CD14-positive monocyte (primary cell): ENCODE measurements at places on chromosomes 2 and 18.
A peak's percentile ranks its signal among the peaks of the same experiment; 100 is the strongest.

DNA sequence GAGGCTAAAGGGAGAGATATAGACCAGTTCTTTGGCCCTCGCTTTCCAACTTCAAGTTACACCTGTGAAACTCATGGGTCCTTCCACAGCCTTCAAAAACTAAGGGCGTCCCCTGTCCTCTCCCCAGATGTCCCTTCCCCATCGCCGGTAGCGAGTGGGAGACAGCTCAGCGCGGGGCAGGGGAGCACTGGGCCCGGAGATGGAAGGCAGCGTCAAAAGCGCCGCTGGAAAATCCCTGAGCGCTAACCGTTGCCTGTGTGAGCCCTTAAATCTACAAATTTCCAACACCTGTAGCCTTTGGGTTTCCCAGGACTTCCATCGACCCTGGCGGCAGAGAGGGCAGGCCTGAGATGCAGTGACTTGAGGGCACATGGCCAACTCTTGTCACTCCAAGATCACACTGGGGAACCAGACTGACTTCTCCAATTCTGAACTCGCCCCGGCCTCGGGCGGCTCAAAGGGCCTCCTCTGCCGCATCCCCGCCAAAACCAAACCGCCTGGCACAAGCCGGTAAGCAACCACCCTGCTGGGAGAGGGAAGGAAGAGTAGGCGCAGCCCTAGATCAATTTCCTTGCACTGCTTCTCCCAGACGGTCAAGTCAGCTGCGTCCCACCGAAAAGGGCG is 879 bp upstream of the EPAS1 start:
- DNase-seq, result peak; percentile 50

DNA sequence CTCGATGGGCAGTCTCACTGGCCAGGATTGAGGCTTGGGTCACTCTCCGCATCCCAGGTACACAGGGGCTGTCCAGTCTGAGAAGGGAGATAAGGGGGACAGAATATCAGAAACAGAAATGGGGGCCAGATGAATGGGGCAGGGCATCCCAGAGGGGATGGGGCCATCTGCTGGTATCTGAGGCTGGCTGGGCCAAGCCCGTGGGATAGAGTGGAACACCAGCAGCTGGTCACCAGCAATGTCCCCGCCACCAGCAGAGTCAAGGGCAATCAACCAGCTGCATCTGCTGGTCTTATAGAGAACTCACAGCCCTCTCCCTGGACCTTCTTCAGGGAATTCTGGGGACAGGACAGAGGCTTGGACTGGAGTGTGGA is 128.8 kb upstream of the HAAO start:
- DNase-seq, result no peak

GRCh38 chr2:181723731-181724130 is 43.4 kb upstream of the NEUROD1 start:
- no peak for DNase-seq

DNA sequence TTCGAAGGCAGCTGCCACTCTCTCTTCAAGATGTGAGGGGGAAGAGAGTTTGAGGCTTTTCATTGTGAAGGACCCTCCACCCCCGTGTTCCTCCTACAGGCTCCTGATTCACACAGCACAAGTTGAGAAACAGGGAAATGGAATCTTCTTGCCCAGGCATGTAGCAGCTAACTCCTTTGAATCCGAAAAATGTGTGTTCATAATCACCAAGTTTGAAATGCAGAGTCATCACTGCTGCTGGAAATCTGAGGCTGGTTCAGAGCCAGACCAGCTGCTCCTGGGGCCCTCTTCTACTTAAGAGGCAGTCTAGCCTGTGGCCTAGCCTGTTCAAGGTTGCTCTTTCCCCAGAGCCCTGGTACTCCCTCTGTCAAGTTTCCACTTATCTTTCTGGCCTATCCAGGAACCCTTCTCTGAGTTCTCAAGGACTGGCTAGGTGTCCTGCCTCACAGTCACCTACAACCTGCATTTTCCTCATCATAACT is 166.4 kb downstream of the TMEM247 start:
- DNase-seq, result no peak

- no peak for DNase-seq
Measured at GRCh38 chr18:28163201-28163775, 13.6 kb downstream of the CDH2 start.
